ENCODE measurements at places on chromosomes 16 and 17.

DNA sequence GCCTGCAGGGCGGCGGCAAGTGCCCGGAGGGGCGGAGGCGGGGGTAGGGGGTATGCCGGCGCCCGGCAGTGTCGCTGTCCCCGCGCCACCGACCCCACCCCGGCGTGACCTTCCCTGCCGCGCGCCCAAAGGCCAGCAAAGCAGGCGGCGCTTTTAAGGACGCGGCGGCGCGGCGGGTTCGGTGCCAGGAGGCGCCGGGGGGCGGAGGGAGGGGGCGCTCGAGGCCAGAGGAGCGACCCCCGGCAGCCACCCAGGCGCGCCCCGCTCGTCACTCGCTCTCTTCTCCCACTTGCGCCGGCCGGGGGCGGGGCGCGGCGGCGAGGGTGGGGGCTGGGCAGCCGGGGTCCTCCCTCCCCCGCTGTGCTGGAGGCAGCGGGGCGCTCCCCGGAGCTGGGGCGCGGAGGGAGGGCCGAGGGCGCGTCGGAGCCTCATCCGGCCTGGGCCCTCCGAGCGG lies 8.6 kb upstream of the BAHCC1 start:
- no peak for DNase-seq

- DNase-seq = peak; percentile 66
Measured at GRCh38 chr17:48335858-48336500, 94.0 kb downstream of the SKAP1 start.

GRCh38 chr17:611202-611601 lies 103.4 kb downstream of the VPS53 start:
- no peak for DNase-seq

DNA sequence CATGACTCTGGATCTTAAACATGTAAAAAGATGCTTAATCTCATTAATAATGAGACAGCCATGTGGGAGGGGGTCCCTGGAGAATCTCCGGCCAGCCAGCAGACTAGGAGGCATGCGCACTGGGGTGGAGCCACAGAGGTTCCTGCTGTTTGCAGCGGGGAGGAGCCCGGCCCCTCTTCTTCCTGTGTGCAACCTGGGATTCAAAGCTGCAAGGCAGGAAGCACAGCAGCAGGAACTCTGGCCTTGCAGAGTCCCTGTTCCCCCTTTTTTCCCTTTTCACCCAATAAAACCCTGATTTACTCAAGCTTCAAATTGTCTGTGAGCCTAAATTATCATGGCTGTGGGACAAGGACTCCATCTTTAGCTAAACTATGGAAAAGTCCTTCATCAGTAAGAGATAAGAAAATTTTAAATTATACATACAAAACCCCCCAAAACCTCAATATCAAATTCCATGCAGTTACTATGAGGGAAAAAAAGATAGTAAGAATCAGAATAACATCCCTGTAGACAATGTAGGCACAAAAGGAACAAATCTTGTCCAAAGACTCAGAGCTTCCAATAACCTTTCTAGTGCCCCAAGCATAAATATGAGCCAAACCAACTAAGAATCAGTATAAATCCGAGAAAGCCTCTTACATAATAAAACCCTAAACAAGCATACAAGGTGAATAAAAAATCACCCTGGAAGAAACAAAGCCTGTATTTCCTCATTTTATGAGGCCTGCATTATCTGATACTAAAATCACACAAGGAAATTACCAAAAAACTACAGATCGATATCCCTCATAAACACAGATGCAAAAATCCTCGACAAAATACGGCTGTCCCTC lies 12.1 kb downstream of the CFDP1 start:
- peak; percentile 68 for DNase-seq

DNA sequence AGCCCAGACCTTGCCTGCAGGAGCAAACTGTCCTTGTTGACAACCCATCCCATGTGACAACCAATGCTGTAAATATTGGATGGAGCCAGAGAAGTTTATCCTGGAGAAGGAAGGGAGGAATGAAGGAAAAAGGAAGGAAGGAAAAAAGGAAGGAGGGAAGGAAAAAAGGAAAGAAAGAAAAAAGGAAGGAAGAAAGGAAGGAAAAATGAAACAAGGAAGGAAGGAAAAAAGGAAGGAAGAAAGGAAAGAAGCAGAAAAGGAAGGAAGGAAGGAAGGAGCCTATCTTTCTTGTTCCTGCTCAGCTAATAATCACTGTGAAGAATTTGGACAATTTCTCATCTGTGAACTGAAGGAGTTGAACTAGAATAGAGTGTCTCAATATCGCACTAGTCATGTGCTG lies 56.1 kb downstream of the ACSM2B start:
- no peak for DNase-seq

DNA sequence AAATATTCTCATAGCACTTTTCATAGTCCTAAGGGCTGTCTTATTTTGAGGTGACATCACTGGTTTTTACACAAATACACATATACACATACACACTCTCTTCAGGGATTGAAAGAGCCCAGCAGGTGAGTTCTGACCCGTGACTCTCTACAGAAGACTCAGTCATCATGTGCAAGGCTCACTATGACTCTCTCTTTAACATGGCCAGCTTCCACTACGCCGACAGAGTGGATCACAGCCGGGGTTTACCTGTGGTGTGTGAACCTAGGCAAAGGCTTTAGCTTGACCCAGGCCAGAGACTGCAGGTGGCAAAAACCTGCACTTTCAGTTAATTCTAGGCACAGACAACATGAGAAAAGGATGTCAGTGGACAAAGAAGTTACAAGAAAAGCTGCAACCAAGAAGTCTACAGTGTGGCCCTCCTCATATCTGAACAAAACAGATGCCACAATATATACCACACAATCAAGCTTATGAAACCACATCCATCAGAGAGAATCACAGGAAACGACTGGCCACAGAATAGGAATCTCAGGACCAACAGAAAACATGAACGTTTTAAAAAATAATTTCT lies 56.5 kb downstream of the CYTH1 start:
- DNase-seq = no peak

- DNase-seq = no peak
Measured at GRCh38 chr16:2719328-2720063, 528 bp downstream of the PRSS27 start.

DNA sequence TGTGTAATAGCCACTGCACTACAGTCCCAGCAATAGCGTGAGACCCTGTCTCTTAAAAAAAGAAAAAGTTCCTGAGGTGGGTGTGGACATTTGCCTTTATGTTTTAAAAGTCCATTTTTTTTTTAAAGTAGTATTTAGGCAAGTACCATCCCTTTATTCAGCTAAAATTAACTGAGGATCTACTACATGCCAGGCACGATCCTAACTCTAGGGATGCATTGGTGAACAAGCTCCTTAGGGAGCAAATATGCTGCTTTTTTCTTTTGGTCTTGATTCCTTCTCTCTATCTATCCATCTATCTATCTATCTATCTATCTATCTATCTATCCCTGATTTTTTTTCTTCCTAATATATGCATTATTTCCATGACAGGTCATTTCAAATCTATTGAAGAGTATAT lies 44.7 kb downstream of the CMTM3 start:
- DNase-seq = no peak

- no peak for DNase-seq
Measured at GRCh38 chr17:73546770-73547536, 97.3 kb downstream of the SDK2 start.

- DNase-seq = no peak
Measured at GRCh38 chr17:50036455-50037261, 19.3 kb upstream of the ITGA3 start.

DNA sequence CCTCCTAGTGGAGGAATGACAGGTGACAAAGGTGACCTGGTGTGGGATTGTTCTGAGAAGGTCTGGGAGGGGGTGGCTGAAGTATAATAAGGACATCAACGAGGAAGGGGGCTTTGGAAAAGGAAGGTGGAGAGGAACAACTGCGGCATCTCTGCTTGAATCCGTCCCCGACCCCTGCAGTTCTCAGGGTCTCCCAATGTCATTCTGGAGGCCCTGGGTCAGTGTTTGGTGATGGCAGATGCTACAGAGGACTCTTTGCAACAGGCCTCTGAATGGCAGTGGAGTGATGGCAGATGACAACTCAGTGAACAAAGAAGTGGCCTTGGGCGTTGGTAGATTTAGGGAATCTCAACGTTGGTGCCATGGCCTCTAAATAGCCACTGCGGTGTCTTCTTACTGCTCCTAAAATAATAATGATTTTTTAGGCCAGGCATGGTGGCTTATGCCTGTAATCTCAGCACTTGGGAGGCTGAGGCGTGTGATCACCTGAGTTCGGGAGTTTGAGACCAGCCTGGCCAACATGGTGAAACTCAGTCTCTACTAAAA lies 1.3 kb downstream of the ENGASE start:
- DNase-seq = no peak

DNA sequence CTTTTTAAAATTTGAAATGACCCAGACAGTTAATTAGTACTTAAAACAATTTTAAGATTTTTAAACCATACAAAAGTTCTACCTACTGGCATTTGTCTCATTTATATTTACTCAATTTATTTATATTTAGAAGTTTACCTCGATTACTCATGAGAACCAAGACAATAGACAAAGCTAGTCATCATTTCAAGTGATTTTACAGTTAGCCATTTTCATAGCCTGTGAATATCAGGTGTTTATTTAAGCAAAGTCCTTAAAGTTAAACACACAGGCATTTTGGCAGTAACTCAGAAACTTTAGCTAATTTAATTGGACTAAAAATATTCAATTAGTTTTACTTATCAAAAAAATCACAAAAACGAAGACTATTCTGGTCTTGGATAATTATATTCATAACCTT lies 101.6 kb upstream of the KIF2B start:
- no peak for DNase-seq

GRCh38 chr16:70565053-70565452 lies 41.4 kb downstream of the SF3B3 start:
- DNase-seq = no peak

DNA sequence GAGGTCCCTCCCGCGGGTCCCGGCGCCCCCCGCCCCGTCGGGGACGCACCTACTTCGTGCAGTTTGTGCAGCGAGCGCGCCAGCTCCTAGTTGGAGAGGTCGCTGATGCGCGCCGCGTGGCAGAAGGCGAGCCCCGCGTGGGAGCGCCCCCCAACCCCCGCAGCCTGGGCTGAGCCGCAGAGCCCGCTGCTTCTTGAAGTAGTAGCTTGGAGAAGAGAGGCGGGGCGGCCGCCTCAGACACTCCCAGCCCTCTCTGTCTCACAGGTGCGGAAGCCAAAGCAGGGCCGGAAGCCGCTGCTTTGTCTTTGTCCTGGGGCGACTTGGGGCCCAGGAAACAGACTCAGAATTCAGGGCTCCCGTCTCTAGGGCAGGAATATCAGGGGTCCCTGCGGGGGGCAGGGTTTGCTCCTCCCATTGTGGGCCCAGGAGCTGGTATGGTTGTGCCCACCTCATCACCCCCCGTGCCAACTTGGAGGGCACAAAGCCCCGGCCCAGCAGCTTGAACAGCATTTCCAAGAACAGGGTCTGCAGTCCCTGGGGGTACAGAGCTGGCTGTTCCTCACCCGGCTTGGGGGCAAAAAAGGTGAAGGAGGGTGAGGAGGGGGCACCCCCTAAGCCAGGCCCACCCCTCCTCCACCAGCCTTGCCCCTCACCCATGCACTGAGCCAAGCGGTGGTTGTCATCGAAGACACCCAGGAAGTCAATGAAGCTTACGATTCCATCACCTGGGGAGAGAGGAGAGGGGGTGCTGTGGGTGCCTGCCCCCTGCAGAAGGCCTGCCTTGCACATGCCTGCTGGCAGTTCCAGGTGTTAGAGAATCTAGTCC lies 13.5 kb downstream of the SPATA32 start:
- DNase-seq = no peak

DNA sequence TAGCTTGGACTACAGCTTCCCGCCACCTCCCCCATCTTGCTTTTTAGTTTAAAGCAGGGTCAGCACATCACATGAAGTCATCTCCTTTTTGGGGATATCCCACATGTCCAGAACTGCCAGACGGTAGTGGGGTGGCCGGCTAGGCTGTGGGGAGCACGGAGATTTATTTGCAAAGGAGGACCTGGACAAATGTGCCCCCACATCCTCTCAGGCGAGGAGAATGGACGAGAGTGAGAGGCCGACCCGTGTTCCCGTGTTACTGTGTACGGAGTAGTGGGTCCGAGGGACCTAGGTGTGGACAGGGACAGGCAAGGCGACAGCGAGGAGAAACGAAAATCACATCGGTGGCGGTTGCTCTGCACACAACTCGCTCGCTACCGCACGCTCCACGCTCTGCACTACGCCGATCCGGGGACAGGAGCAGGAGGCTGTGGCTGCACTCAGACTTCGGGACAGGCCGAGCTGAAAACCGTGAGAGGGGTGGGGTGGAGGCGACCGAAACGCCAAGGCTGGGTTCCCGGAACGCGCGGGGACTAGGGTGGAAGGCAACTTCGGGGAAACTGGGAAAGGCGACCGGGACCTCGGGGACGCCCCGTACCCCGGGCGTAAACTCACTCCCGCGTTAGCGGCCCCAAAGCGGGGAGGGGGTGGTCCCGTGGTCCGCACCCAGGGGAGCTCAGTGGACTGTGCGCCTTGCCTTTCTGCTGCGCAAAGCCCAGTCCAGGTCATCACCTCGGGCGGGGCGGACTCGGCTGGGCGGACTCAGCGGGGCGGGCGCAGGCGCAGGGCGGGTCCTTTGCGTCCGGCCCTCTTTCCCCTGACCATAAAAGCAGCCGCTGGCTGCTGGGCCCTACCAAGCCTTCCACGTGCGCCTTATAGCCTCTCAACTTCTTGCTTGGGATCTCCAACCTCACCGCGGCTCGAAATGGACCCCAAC lies at the start of gene MT1A:
TSS of gene MT1A (plus strand) at position 853 of the 937 bp plus-strand sequence. CDS start at position 926, 73 bp downstream.
- no peak for DNase-seq

DNA sequence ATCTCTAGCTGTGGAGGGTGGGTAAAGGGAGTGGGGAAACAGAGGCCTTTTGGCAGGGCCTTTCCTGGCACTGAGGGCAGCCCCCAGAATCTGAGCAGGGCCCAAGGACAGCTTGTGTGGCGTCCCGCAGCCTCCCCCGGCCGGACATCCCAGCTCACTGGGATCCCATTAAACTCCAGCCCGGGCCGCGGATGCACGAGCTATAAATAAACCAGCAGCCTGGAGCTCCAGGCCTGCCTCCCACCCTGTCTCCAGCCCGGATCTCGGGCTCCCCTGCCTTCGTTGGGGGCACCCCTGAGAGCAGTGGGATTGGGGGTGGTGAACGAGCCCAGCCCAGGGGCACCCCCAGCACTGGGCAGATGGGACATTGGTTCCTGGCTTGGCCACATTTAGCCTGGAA lies 13.8 kb upstream of the AATK start:
- DNase-seq = no peak
